ENCODE measurements at places on chromosomes 2 and 18.

GRCh38 chr2:149427387-149427786 lies 97.0 kb downstream of the LYPD6 start:
- DNase-seq = no peak

DNA sequence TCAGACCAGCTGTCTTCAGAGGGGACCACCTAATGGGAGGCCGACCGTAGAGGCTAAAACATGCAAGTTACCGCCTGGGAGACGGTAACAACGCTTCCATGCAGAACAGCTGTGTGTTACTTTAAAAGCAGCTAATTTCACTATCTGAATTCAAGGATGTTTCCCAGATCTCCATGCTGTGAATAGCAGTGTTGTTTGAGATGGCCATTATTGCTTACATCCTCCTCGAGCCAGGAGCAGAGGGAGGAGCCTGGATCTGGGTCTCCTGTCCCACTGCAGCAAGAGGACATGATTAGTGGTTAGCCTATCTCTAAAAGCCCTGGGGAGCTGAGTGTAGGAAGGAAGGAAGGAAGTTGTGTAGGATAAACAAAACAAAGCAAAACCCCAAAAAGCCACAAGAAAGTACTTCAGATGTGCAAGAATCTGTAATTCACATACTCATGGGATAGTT lies 50.9 kb downstream of the ACTR2 start:
- DNase-seq = no peak

- no peak for DNase-seq
These were observed 94.0 kb upstream of the OTX1 start for GRCh38 chr2:62956651-62957050.

GRCh38 chr2:226256237-226256636 lies 543.4 kb downstream of the IRS1 start:
- no peak for DNase-seq

- DNase-seq = no peak
These were observed 23.1 kb upstream of the SLC39A10 start for GRCh38 chr2:195633974-195634373.

- no peak for DNase-seq
These were observed 64.6 kb downstream of the BMP10 start for GRCh38 chr2:68806511-68807109.

DNA sequence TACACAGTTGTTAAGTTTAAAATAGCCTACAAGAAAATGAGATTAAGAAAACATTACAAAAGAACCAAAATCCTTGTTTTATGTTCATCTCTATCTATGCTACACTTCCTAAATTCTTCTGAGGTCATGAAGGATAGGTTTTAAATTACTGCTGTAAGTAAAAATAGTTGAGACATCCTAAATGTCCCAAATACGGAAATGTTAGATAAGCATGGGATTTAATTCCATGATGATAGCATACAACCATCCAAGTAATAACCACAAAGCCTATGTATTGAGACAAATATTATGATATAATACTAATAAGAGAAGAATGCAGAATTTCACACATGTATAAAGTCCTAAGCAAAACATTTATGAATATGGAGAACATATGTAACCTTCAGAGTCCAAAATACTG lies 34.1 kb downstream of the PIEZO2 start:
- DNase-seq = no peak

GRCh38 chr2:234804704-234805103 lies 147.1 kb upstream of the SH3BP4 start:
- DNase-seq = no peak

DNA sequence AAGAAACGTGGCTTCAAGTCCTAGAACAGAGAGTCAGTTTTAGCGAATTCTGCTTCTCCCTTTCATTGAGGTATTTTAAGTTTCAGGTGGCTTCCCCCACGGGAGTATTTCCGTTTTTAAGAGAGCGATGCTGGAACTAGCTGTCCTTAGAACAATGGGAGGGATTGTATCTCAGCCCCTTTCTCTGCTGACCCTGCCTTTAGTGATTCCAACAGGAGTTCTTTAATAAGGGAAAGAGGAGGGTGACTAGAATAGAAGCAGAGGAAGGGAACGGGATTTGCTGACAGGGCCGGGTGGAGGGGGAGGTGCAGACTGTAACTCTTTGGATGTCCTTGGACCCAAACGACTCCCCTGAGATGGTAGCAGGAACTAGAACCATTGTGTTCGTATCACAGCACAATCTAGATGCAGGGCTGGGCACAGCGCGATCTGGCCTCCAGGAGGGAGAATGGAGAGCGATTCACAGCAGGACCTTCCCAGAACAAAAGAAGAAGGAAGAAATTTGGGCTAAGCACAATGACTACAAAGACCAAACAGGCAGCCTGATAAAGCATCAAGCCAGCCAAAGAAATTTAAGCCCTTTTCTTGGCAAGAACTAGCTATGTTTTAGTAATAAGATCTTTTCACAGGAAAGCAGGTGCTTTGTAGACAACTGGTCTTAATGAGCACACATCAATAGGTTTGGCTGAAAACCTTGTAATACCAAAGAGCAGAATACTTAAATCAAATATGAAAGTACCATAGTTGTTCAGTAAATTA lies 15.8 kb upstream of the RTTN start:
- DNase-seq = no peak

GRCh38 chr2:25320077-25320476 lies 21.6 kb downstream of the DNMT3A start:
- no peak for DNase-seq

GRCh38 chr2:174774886-174775285 lies 10.6 kb upstream of the CHRNA1 start:
- no peak for DNase-seq

- no peak for DNase-seq
These were observed 42.5 kb downstream of the SDC1 start for GRCh38 chr2:20182241-20182931.

GRCh38 chr2:45857867-45858520 lies 206.5 kb downstream of the PRKCE start:
- no peak for DNase-seq
